AG09309 (cell line): ENCODE measurements at places on chromosomes 2 and 18.
A peak's percentile ranks its signal among the peaks of the same experiment; 100 is the strongest.

GRCh38 chr2:67974559-67975430 is 88.0 kb downstream of the C1D start:
- DNase-seq, result no peak

DNA sequence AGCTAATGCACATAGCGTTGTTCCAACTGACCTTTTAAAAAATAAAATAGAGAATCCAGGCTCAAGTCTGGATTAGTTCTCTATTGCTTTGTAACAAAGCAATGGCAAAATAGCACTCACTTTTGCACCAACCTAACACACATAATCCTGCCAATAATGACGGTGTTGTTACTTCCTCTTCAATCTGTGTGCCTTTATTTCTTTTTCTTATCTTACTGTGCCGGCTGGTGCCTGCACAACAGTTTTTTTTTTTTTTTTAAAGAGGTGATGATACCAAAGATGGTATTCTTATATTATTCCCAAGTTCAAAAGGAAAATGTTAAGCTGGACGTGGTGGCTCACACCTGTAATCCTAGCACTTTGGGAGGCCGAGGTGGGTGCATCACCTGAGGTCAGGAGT is 3.4 kb downstream of the PLB1 start:
- DNase-seq, result no peak

GRCh38 chr18:11674119-11674518 is 14.9 kb upstream of the GNAL start:
- DNase-seq, result no peak

- no peak for DNase-seq
Measured at GRCh38 chr2:239853706-239854327, 171.3 kb downstream of the NDUFA10 start.

DNA sequence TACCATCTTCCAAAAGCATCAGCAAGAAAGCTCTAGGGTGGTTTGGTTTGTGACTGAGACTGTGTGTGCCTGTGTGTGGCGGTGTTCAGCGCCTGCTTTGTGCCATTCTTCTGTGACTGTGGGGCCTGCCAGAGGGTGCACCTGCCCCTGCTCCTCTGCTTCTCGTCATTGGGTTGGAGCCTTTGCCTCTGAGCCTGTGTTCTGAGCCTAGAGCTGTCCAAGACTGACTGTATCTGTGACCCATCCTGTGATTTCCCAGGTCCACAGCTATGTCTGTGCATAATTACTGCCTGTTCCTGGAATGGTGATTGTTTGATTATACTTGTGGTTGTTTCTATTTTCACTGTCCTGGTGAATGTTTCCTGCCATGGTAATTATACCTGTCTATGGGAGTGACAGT is 57.1 kb upstream of the KLHL29 start:
- DNase-seq, result no peak

DNA sequence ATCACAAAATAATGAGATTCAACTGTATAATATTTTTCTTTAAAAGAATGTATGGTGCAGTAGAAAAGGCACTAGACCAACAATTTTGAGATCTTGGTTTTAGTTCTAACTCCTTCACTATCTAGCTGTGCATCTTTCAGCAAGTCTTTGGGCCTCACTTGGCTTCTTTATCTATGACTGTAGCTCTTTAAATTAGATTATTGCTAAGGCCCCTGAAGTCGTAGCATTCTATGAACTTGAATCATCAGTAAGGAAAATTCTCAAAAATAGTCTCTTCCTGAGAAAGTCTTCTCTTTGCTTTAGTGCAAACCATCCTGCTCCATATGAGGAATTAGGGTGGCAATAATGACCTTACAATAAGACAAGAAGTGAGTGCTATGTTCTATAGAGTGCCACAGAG is 140.4 kb downstream of the FTCDNL1 start:
- DNase-seq, result peak; percentile 32

GRCh38 chr2:222494104-222494739 is 69.9 kb downstream of the SGPP2 start:
- no peak for DNase-seq

GRCh38 chr2:240840435-240841060 is 20.5 kb upstream of the KIF1A start:
- no peak for DNase-seq
